ENCODE measurements at places on chromosomes 3 and 15.

- DNase-seq, result no peak
Measured at GRCh38 chr3:195609229-195609628, 25.5 kb upstream of the APOD start.

DNA sequence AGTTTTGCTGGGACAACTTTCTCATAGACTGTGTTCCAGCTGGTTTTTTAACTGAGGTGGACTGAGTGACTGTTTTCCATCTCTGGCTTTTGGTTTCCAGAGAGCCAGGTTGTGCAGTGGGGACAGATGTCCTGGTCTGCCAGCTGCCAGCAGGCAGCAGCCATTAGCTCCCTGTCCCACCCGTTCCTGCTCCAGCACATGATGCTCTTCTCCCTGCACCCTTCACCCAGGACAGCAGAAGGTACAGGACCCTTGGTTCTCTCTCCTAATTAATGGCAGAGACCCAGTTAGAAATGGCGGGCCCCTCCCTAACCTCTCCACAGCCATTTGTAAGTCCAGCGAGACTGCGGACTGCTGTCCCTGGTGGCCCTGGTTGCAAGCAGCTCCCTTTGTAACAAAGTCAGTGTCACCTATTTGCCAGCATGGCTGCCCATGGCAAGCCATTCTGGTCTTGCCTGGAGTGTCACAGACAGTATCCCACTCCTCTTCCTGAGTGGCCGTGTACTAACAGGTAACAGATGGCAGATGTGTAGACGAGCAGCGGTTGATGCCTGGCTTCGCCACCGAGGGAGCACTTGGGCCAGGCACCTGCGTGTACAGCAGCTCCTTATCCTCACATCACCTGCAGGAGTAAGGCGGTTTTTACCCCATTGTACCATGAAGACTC, 148.3 kb downstream of the DNAJB8 start:
- DNase-seq, result peak; percentile 46

DNA sequence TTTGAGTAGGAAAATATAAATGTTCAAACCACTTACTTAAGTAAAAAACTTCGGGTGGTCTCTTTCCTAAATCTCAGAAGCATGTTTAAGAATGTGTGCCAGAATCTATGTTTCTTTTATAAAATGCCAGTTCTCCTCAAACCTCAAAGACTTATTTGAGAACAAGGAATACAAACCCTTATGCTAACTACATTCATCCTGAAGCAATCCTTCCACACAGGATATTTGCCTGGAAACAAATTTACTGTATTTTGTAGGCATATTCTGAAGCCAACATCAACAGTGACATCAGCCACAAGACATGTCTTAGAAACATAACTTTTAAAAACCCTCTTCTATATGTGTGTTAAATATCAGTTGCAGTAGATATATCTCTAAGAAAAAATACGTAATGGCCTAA, 1077.0 kb downstream of the ROBO1 start:
- DNase-seq, result no peak

- no peak for DNase-seq
Measured at GRCh38 chr3:51719410-51720025, 12.7 kb downstream of the GRM2 start.

- no peak for DNase-seq
Measured at GRCh38 chr3:163878396-163878795, 1199.9 kb downstream of the SI start.

DNA sequence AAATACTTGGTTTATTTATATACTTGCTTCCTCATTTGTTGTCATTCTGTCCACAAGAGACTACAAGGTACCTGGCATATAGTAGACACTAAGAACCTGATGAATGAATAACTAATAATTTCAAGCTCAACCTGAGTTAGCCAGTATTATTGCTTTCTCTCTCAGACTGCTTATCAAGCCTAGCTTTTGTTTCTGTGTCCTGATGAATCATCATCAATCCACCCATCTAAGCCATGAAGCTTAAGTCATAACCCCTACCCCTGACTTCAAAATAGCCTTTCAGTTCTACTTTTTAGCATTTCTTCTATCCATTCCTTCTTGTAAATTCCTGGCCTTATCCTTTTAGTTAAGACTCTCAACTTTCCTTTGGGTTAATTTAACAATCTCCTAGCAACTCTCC, 420.8 kb downstream of the EPHA6 start:
- DNase-seq, result no peak

DNA sequence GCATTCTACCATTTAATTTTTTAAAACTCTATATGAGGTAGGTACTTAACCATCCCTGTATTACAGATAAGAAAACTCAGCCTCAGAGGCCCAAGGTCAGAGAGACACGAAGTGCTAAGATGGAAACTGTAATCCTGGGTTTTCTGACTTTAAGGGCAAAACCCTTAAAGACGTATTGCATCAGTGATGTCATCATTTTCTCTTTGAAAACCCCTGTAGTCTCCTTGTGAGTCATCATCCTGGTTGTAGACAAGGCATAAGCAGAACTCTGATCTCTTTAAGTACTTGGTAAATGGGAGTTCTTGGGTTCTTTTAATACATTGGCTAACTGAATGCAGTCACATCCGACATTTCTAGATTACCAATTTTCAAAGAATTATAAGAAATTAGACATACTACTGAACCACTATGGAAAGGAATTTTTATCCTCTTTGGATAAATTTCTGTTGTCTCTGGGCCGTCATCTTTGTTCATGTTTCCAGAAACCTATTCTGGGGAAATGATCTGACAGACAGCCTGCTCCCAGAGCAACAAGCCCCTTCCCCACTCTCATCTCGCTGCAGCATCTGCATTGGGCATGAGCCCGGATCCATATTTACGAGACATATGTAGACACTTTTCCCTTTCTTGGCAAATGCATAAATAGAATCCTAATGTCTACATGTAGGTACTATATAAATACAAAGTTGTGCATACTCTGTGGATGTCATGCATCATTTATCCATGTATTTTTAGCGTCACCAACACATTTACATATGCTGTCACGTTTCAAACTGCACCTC, 48.7 kb upstream of the MDFIC2 start:
- no peak for DNase-seq

GRCh38 chr15:94300612-94301011, 69.3 kb downstream of the MCTP2 start:
- no peak for DNase-seq

DNA sequence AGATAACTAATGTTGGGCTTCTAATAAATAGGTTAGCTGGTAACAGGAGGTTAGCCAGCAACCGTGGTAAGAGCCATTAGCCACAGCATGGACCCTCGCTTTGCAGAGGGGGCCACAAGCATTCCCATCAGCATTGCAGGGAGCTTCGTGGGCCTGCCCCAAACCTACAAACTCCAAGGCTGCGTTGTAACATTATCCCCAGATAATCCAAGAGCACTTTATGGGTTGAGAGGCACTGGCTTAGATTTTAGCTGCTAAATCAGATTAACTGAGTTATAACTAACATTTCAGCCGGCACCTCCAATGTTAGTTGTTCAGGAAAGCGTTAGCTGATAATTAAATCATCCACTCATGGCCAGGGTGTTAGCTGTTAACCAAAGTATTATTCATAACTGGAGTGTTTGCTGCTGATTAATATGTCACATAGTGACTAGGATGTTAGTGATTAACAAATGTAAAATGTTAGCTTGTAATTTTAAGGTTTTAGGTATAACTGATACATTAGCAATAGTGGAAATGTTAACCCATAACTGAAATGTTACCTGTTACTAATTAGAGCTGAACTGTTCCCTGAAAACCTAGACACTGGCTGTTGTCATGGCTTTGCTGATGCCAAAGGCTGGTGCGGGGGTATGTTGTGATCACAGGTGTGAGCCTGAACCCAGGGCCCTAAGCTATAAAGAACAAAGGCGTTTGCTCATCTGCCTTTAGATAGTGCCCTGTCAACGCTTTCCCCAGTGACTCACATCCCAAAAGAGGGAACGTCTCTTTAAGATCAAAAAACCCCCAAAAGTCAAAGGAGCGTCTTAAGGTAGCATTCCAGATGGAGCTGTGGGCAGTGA, 56.2 kb downstream of the SLC6A6 start:
- no peak for DNase-seq

DNA sequence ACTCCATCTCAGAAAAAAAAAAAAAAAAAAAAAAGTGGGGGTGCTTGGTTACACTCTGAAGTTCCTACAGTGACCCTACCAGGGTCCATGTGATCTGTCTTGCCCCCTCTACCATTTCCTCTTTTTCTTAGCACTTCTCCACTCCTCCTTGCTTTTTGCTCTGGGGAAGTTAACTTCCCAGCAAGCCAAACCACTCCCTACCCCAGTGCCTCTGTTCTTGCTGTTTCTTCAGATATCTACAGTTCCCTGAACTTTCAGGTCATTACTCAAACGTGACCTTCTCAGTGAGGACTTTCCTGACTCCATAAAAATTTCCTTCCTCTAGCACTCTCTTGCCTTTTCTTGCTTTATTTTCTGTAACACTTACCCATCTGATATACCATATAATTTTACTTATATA, 61.1 kb upstream of the GCNT3 start:
- no peak for DNase-seq

DNA sequence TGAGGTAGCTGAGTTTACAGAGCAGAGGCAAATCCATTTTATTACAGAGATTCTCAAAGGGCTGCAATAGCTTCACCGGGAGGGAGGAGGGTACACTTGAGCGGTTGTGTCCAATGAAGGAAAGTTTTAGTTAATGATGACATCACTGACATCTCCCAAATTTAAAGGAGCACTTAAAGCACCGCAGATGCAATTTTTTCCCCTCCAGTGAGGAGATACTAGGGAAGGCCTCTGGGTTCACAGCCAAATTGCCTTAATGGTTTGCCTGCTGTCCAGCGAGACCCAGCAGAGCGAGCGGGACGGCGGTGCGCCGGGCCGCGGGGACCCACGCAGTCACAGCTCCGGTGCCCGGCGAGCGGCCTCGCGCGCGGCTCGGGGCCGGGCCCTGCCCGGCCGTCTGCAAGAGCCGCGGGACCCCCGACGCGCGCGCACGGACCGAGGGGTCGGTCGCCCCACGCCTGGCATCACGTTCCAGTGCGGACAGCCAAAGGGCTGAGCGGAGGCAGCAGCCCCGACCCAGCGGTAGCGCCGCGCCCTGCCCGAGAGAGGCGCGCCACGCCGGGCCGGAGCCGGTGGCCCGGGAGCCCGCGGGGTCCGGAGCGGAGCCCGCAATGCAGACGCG, 160.5 kb upstream of the CHRNA7 start:
- peak; percentile 22 for DNase-seq

- DNase-seq, result no peak
Measured at GRCh38 chr3:184868477-184868876, 56.5 kb downstream of the VPS8 start.

DNA sequence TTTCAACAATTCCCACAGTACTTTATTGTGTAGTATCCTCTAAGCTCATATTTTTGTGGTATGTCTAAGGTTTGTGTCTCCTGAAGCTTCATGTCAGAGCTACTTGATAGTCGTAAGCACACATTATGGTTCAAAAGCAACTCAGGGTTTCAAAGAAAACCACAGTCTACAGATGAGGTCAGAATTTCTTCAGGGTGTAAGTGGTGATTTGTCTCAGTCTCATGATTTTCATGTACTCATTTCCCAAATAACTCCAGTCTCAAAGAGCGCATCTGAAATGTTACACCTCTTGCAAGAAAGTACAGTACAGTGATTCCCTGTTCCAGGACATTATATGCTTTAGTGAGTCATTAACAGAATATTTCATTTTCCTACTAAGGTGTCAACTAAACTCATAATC, 47.5 kb upstream of the SSR3 start:
- no peak for DNase-seq

DNA sequence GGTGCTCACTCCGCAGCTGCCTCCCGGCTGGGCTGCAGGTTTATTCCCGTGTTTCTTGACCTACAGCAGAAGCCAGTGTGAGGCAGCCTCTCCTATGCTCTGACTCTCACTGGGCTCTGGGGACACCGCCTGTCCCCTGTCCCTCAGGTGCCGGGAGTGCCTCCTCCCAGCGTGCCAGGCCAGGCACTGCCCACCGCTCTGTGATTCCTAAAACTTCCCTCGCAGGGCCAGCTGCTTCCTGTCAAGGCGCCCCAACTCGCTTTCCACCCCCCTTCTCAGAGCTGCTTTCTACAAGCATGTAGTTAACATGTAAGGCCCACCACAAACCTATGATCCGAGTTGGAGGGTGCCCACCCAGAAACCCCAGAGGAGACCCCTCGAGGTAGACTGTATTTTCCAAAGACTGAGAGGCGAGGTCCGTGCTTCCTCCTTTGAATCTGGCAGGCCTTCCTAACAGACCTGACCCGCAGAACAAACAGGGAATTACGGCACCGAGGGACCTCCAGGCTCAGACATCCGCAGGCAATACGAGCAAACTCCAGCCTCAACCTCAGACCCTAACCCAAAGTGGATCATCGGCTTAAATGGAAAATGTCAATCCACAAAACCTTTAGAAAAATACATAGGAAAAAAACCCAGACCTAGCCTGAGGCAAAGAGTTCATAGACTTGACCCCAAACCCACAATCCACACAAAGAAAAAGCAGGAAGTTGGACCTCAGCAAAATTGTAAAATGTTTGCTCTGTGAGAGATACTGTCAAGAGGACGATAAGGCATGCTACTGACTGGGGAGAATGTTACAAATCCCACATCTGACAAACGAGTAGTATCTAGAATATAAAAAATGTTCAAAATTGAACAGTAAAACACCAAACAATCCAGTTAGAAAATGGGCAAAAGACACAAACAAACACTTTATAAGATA, 121.3 kb upstream of the IQSEC1 start:
- DNase-seq, result no peak

GRCh38 chr15:25967116-25967515, 104.0 kb upstream of the ATP10A start:
- DNase-seq, result no peak

GRCh38 chr15:56831467-56832005, 86.9 kb upstream of the TCF12 start:
- no peak for DNase-seq

DNA sequence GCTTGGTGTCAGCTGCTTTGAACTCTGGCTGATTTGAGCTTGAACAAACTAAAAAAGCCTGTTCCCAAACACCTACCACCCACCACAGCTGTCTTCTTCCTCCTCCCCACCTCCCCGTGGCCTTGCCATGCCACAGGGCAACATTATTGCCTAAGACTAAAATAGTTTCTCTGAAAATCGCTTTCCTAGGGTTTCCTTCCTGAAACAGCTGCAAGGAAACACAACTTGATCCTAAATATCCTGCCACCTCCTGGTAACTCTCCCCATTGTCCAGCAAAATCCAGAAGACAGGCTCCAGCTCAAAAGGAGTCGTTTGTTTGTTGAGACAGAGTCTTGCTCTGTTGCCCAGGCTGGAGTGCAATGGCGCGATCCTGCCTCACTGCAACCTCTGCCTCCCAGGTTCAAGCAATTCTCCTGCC, 193.9 kb upstream of the TPM1 start:
- no peak for DNase-seq

Measured in BE2C (cell line).